ENCODE measurements at places on chromosomes 3 and 15. TPM values are rescaled to one million over a fixed set of nuclear protein-coding genes. Genes with fewer than 3 reads are reported as not detected.

- H3K27ac ChIP-seq, result no peak overlapping the region
- no peaks in the 10 kb centered on the region for H3K4me1 ChIP-seq
- DNase-seq, result no peak
- peaks cover 15% of the 10 kb centered on the region for H3K36me3 ChIP-seq
- no peak overlapping the region for H3K4me3 ChIP-seq
Measured at GRCh38 chr15:65146438-65146837, 12.8 kb upstream of the PDCD7 start.

DNA sequence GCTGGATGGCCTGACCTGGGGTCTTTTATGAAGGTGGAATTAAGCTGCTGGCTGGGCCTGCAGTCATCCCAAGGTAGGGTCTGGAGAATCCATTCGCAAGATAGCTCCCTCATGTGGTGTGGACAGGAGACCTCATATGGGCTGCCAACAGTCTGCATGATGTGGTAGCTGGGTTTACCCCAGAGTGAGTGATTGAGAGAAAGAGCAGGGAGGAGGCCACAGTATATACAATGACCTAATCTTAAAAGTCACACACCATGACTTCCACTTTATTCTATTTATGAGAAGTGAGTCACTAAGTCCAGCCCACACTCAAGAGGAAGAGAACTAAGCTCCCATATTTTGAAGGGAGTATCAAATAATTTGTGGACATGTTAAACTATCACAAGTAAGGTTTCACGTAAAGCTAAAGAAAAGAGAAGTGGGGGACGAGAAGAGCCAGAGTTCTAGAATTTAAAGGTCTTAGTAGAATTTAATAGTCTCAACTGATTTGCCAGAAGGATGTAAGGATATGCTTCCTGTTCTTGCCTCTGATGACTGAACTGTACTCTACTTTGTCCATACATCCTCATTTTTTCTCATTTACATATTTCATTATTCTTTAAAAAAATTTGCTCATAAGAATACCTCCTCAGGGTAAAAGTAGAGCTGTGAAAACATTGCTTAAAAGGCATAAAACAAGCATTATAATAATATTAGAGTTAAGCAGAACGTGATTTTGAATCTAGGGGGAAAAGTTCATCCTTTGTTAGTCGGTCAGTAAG lies 184.4 kb downstream of the PEX5L start:
- no peak overlapping the region for H3K4me3 ChIP-seq
- H3K27ac ChIP-seq, result no peak overlapping the region
- H3K36me3 ChIP-seq, result no peaks in the 10 kb centered on the region
- H3K4me1 ChIP-seq, result peaks cover 3% of the 10 kb centered on the region
- no peaks in the 10 kb centered on the region for H3K27me3 ChIP-seq

GRCh38 chr3:22156868-22157267 lies 405.9 kb upstream of the ZNF385D start:
- H3K27ac ChIP-seq, result no peak overlapping the region
- H3K4me1 ChIP-seq, result no peaks in the 10 kb centered on the region
- no peak for DNase-seq
- no peaks in the 10 kb centered on the region for H3K36me3 ChIP-seq
- H3K4me3 ChIP-seq, result no peak overlapping the region

GRCh38 chr3:143548393-143548792 lies 299.9 kb downstream of the SLC9A9 start:
- H3K27ac ChIP-seq, result no peak overlapping the region
- no peak for DNase-seq
- H3K4me3 ChIP-seq, result no peak overlapping the region
- no peaks in the 10 kb centered on the region for H3K4me1 ChIP-seq
- H3K36me3 ChIP-seq, result no peaks in the 10 kb centered on the region

Gene CCDC13
- total RNA-seq, result 0.28 TPM

Gene CADM2
- total RNA-seq, result not detected

All from IMR-90 (cell line).